MCF 10A (cell line): ENCODE measurements at places on chromosomes 4 and X. TPM values are rescaled to one million over a fixed set of nuclear protein-coding genes. Genes with fewer than 3 reads are reported as not detected.

AADAT gene
- total RNA-seq = 6.4 and 6.9 TPM in 2 replicates

CT45A5 gene
- total RNA-seq = not detected in 2 replicates

DRP2 gene
- 0.40 and 0.47 TPM in 2 replicates for total RNA-seq

CLDN2 gene
- not detected in 2 replicates for total RNA-seq

FAM184B gene
- not detected in 2 replicates for total RNA-seq

MXRA5 gene
- not detected in 2 replicates for total RNA-seq

DNA sequence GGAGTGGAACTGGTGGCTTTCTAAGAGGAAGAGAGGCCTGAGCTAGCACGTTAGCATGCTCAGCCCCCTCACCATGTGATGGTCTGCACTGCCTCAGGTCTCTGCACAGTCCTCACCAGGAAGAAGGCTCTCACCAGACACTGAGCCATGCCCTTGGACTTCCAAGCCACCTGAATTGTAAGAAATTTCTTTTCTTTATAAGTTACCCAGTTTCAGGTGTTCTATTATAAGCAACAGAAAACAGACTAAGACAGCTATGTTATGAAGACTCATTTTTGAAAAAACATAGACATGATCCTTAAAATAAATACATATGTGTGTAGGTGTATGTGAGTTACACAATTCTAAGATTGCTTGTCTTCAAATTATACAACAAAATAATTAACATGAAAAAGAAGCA, 74.7 kb downstream of the CEP44 start:
- H3K27ac ChIP-seq = no peak overlapping the region
- H3K27me3 ChIP-seq = no peaks in the 10 kb centered on the region
- peaks cover 10% of the 10 kb centered on the region for H3K4me1 ChIP-seq
- no peak for DNase-seq
- H3K36me3 ChIP-seq = no peaks in the 10 kb centered on the region

- no peaks in the 10 kb centered on the region for H3K36me3 ChIP-seq
- H3K4me1 ChIP-seq = no peaks in the 10 kb centered on the region
- no peak for DNase-seq
- no peak overlapping the region for H3K27ac ChIP-seq
Measured at GRCh38 chr4:153099391-153100140, 104.7 kb upstream of the TRIM2 start.

DNA sequence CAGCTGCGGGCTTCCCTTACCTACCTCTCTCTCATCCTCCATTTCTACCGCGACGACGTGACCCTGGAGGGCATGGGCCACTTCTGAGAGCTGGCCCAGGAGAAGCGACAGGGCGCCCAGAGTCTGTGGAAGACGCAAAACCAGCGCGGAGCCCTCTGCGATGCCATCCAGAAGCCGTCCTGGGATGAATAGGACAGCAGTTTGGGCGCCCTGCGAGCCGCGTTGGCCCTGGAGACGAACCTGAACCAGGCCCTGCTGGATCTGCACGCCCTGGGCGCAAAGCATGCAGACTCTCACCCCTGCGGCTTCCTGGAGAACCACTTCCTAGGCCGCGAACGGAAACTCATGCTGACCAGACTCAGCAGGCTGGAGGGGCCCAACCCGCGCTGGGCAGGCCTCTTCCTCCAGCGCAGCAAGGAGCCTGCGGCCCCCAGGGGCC, 52.7 kb upstream of the TMPRSS11F start:
- no peaks in the 10 kb centered on the region for H3K36me3 ChIP-seq
- H3K4me1 ChIP-seq = peaks cover 6% of the 10 kb centered on the region
- H3K27ac ChIP-seq = no peak overlapping the region
- H3K4me3 ChIP-seq = no peak overlapping the region
- no peaks in the 10 kb centered on the region for H3K27me3 ChIP-seq
- DNase-seq = no peak

GRCh38 chr4:110106931-110107296, 91.5 kb downstream of the ELOVL6 start:
- peaks cover 2% of the 10 kb centered on the region for H3K36me3 ChIP-seq
- H3K27me3 ChIP-seq = no peaks in the 10 kb centered on the region
- DNase-seq = peak; percentile 54

GRCh38 chr4:98657531-98658286, 702 bp downstream of the TSPAN5 start:
- H3K4me3 ChIP-seq = peak overlapping the region; percentile 81
- peaks cover 4% of the 10 kb centered on the region for H3K36me3 ChIP-seq
- H3K4me1 ChIP-seq = peaks cover 56% of the 10 kb centered on the region
- H3K27me3 ChIP-seq = no peaks in the 10 kb centered on the region
- no peak overlapping the region for H3K27ac ChIP-seq

- peaks cover 6% of the 10 kb centered on the region for H3K36me3 ChIP-seq
- peaks cover 24% of the 10 kb centered on the region for H3K4me1 ChIP-seq
- peak overlapping the region; percentile 65 for H3K4me3 ChIP-seq
- H3K27me3 ChIP-seq = no peaks in the 10 kb centered on the region
- peak; percentile 63 for DNase-seq
Measured at GRCh38 chr4:53905941-53906377, 158.4 kb downstream of the CHIC2 start.

DNA sequence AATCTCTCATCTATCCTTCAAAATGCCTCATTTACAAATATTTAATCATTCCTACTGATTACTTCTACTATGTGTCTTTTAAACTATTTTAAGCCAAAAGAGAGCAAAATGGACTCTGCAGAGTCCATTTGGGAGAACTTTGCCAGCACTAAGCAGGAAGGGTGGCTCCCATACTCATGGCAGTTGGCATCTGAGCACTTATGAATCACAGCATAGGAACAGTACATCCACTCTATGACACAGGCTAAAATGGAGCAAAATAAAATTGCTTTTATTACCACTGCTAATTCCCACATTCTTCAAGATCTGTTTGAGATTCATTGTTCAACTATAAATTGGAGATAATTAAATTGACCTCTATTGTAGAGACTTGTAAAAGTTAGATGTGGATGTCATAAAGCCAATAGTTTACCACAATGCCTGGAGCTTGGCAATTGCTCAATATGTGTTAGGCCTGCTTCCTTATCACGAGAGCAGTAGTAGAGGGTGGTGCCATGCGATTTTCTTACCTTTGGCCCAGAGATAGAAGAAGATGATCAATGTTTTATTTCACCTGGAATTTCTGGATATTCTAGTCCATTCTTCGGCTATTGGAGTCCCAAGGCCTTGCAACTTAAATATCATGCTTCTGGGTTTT, 19.1 kb downstream of the HPGD start:
- H3K4me1 ChIP-seq = peaks cover 18% of the 10 kb centered on the region
- H3K27me3 ChIP-seq = no peaks in the 10 kb centered on the region
- no peaks in the 10 kb centered on the region for H3K36me3 ChIP-seq
- H3K27ac ChIP-seq = peak overlapping the region; percentile 95
- H3K4me3 ChIP-seq = no peak overlapping the region

GRCh38 chr4:83832110-83832825, 296.4 kb downstream of the GPAT3 start:
- no peaks in the 10 kb centered on the region for H3K4me1 ChIP-seq
- no peak for DNase-seq
- H3K4me3 ChIP-seq = no peak overlapping the region
- no peaks in the 10 kb centered on the region for H3K27me3 ChIP-seq
- H3K27ac ChIP-seq = no peak overlapping the region
- no peaks in the 10 kb centered on the region for H3K36me3 ChIP-seq

DNA sequence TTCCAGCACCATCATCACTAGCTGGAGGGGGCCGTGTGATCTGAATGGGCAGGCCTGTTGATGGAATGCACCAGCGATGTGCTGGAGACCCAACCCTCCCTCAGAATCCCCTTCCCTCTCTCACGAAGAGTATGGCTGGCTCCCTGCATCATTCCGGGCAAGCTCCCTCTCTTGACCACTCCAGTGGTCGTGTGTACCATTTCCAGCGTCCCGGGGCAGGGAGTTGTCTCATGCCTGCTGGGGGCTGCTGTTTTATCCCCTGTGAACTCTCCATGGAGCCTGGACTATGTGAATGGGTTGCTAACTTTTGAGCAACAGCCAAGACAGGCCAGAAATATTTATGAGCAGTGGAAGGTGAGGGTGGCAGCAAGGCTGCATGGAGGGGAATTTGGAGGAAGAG, 8.1 kb downstream of the CSAG1 start:
- H3K4me1 ChIP-seq = no peaks in the 10 kb centered on the region
- no peak for DNase-seq
- H3K27me3 ChIP-seq = no peaks in the 10 kb centered on the region
- no peak overlapping the region for H3K4me3 ChIP-seq
- H3K36me3 ChIP-seq = no peaks in the 10 kb centered on the region

DNA sequence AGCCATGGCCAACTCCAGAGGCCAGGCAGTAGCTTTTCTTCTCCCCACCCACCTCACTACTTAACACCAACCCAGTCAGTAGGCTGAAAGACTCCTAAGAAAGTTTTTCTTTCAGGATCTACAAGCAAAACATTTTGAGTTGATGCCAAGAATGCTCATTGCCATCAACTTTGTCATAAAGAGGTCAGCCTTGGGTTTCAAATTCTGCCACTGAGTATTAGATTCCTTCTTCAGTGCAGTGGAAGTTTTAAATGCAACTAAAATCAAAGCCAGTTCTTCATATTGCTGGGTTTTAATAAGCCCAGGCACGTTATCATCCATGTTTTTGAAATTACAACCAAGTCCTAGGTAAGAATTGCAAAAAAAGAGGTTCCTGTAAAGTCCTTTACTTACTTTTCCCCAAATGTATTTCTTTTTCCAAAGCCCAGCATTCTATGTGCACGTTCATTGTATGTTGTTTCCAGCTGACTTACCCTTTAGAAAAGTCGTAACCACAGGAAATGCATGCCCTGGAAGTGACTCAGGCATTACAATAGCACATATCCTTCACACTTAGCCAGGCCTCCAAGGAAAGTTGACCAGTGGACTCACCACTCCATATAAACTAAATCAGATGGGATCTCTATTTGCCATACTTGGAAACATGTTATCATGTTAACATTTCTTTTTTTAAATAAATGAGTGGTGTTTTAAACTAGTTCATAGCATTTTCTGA, 229.9 kb downstream of the SOX3 start:
- DNase-seq = peak; percentile 63
- no peaks in the 10 kb centered on the region for H3K4me1 ChIP-seq
- no peaks in the 10 kb centered on the region for H3K36me3 ChIP-seq
- H3K27me3 ChIP-seq = no peaks in the 10 kb centered on the region
- H3K27ac ChIP-seq = no peak overlapping the region
- H3K4me3 ChIP-seq = no peak overlapping the region
